ENCODE measurements at places on chromosomes 1 and 21.

DNA sequence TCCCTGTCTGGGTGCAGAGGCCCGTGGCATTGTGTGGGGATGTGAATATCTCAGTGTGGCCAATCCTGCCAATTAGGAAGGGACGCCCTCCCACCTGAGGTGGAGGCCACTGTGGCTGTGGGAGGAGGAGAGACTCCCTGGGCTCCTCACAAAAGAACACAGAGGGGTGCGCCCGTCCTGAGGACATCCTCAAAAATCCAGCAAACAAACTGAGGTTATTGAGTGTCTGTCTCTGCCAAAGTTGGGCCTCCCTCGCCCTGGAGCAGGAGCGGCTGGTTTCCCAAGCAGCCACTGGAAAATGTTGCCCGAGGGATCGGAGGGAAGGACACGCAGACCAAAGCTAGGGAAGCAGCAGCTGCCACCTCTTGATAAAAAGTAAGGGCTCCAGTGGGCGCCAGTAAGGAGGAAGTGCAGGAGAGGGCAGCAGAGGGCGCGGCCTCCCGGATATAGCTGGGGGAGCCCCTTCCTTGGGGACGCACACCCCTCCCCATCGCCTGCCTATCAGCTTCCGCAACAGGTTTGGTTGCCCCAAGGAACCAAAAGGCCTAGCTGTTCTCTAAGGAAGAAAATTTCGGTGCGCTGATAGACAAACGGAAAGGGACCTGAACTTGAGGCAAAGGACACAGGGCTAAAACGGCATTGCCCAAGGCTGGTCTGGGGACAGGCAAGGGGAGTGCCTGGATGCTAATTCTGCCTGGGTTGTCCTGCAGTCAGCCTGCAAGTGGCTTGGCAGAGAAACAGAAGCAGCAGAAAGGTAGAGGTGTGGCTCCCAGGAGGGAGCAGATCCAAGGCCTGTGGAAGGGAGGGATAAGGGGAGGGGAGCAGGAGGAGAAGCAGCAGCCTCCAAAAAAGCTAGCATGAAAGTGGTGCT, 1.7 kb upstream of the GRIK3 start:
- DNase-seq, result no peak

GRCh38 chr1:99306644-99307043, 42.4 kb downstream of the PLPPR4 start:
- DNase-seq, result no peak

DNA sequence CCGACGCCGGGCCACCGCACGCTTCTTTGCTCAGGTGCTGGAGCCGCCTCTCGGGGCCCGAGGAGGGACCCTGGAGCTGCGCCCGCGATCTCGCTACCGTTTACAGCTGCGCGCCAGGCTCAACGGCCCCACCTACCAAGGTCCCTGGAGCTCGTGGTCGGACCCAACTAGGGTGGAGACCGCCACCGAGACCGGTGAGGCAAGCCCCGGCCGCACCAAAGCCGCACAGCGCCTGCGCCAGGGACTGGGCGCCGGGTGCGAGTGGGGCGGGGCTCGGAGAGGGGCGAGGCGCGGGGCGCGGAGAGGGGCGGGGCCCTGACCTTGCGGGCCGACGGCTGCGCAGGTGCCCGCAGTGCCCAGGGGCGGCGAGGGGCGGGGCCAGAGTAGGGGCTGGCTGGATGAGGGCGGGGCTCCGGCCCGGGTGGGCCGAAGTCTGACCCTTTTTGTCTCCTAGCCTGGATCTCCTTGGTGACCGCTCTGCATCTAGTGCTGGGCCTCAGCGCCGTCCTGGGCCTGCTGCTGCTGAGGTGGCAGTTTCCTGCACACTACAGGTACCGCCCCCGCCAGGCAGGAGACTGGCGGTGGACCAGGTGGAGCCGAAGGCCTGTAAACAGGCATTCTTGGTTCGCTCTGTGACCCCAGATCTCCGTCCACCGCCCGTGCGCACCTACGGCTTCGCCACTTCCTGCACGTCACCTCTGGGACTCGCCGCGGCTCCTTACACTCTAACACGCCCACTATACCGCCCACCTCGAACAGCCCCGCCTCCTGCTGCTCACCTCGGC, 9.8 kb upstream of the CDC20 start:
- peak; percentile 11 for DNase-seq

- DNase-seq, result no peak
These were observed 304.1 kb upstream of the USP24 start for GRCh38 chr1:55519276-55519675.

DNA sequence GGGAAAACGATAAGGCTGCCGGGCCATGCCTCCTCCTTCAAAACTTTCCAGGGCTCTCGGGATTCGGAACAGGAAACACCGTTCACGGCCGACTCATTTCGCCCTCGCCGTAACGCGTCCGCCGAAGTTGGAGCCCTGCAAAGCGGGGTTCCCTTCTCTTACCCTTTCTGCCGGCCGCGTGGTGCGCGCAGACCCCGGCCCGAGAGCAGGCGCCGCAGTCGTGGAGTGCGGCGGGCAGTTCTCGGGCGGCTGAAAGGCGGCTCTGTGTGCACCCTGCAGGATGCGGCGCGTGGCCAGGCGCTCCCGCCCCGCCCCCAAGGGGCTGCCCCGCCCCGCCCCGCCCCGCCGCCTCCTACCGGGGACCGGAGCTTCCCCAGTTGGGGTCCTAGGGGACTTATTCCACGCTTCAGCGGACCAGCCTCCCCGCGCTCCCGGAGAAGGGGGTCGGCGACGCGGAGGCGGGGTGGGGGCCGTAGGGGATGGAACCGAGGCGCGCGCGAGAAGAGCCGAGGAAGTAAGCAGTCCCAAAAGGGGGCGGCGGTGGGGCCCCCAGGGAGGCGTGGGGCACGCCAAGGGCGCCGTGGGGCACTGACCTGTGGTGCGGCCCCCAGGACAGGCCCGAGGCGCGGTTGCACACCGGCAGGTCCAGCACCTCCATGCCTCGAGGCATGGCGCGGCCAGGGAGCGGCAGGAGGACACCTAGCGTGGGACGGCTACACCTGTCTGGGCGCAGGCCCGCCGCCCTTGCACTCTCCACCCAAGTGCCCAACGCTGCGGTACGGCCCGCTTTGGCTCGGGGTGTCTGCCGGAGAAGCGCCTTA, at the start of gene MCOLN2:
Gene MCOLN2, minus strand, starts transcription at position 268 of the 821 bp plus-strand sequence. Its CDS starts 241 bp downstream, at position 27.
- peak; percentile 14 for DNase-seq

- no peak for DNase-seq
These were observed 7.0 kb downstream of the KRTAP15-1 start for GRCh38 chr21:30447056-30447455.

DNA sequence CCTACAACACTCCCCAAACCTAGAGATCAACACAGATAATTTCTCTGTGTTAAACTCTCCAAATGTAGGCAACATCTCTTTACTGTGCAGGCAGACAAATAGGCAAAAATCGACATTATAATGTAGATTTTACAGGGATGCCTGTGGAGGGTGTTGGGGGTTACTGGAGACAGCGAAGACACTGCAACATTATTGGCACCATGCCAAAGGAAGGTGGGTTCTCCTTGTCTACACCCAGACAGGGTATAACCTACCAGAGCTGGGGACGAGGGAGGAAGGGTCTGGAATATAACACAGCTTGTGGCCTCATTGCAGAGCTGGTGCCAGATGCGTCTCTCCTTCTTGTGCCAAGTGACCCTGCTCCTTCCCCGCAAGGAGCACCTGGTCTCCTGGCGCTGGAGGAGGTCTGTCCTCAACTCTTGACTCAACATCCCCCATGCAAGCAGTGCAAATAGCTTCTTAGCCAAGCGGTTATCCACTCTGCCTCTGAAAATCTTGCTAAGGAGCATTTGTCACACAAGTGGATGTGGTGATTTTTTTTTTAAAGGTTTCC, 404.0 kb downstream of the PRDM2 start:
- no peak for DNase-seq

DNA sequence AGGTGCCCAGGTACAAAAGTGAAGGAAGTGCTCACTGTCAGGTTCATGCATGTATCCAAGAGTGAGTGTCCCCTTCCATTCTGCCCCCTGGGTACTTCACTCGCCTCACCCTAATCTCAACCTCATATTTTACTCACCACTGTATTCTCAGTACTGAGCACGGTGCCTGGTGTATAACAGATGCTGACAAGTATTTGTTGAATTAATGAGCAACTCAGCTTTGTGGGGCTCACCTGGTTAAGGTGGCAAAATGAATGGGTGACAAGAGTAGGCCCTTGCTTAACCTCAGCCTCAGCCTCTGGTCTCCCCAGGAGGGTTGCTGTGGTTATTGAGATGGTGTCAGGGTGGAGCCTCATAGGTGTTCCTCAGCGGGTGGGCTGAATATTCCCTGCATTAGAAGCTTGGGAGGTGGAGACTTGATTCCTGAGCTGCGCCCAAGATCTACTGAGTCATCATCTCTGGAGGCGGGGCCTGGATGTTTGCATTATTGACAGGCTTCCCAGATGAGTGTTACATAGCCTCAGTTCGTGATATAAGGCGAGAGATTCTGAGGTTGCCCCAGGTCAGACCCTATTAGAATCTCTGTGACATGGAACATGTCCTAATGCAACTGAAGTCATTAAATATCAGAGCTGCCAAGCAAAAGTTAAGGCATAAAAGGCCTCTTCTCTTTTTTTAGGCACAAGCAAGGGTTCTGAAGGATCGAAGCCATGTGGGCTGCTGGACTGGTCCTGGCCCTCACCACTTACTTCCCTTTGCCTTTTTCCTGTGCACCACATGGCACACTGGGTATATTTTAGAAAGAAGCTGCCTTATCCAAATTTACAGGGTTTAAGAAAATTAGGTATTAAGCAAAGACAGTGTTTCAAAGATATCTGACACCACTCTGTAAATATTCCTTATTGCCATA, 39.2 kb downstream of the SYT6 start:
- no peak for DNase-seq

Measured in activated naive CD4-positive, alpha-beta T cell (primary cell).